ENCODE measurements at places on chromosomes 4 and X.

DNA sequence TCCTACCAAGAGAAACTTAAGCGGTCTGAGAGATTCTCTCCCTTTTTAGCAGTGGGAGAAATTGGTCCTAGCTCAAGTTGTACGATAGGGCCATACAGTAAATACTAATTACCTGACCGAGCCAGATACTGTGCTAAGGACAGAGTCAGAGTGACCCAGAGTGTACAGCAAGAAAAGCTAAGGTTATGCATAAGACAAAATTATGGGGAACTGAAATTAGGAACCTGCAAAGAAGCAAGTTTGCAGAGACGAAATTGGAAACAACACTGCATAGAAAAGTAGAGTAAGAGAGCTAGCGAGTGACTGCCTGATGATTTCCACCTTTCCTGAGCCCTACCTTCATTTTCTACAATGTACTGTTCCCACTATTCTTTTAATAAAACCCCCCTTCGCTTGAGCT lies 278.1 kb downstream of the NKX6-1 start:
- DNase-seq: no peak

DNA sequence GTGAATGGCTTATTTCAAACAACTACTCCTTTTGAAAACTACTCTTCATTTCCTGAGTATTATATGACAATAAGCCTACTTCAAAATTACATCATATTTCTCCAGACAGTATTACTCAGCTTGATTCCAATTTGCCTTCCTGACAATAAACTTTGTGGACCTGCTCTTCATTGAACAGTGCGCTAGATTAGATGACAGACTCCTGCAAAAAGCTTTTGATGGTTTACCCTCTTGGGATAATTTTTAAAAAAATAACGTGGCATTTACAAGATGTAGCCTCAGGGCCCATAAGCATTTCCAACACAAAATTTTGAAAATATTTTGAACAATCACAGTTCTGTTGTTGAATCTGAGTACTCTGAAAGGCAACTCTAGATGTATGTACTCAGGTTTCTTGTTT lies 25.9 kb downstream of the MGAT4D start:
- no peak for DNase-seq

GRCh38 chr4:32215277-32215676 lies 1495.1 kb downstream of the PCDH7 start:
- DNase-seq: no peak

GRCh38 chr4:173752610-173753230 lies 222.7 kb upstream of the HAND2 start:
- DNase-seq: no peak

GRCh38 chr4:67035986-67036385 lies 509.3 kb downstream of the CENPC start:
- DNase-seq: no peak

DNA sequence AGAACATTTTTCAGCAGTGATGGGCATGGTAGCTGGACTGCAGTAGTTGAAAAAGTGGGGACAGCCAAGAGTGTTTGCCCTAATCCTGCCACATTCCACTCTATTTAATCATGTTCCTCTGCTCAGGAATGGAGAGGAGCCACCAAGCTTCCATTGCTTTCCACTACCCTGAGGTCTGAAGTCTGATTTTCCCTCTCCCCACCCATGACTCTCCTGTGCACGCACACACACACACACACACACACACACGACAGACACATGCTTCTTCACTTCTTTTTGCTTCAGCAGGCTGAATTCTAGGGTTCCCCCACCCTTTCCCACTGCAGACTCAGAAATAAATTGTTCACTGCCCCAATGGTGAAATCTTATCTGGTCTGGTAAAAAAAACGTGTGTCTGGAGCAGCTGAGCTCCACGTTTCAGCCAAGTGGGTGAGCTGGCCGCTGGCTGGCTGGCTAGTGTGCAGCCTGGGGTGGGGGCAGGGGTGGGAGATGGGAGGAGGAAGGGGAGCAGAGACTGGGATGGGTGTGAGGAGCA lies 142.7 kb upstream of the NALF2 start:
- DNase-seq: no peak

GRCh38 chrX:21725496-21725895 lies 32.4 kb downstream of the SMPX start:
- DNase-seq: no peak

GRCh38 chrX:77398330-77398954 lies 48.7 kb upstream of the FGF16 start:
- no peak for DNase-seq

DNA sequence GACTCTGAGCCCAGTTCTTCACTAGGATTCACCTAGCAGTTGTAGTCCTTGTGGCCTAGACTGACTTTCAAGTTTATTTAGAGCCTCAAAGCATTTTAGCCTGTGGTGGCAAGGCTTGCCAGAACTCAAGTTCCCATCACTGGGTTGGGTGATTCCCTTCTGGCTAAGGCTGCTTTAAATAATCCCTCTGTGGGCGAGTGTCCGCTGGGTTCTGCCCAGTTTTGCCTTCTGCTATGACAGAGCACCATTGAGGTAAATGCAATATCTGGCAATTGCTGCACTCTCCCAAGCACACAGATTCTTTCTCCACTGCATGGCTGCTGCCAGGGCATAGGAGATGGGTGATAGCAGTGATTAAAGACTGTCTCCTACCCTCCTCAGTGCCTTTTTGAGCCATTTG lies 90.8 kb upstream of the RLIM start:
- DNase-seq: no peak

DNA sequence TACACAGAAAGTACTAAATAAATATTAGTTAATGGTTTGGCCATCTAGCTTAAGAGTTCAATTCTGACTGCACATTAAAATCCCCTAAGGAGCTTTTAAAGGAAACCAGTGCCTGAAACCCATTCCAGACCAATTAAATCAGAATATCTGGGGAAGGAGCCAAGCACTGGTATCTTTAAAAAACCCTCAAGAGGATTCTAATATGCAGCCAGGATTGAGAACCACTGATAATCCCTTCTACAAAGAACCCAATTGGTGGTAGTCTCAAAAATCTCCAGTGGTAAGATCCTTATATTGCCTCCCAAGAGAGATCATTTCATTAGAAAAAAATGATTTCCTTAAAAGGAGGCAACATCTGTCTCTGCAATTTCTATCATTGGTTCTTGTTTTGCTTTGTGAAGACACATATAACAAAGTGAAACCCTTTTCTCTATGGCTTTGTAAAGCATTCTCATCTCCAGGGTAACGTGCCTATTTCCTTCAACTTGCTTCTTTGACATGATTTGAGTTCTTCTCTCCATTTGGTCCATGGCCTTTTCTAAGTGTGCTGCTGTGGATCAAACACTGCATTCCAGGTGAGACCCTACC lies 3.5 kb downstream of the GPR34 start:
- no peak for DNase-seq

DNA sequence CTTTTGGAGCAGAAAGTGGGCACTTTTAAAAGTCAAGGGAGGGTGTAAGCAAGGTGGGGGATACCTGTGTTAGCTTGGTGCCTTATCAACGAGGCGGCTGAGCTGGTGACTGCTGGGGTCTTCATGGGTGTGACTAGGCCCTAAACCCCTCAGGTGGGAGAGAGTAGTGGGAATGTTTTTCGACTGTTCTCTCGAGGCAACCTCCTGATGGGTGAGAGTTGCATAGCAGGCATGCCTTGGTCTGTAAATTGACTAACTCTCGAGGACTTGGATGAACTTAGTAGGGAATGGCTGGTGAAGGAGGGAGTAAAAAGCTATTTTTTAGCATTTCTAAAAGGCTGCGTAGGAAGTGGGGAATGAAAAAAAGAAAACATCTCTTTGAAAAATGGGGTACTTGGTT lies 80.0 kb downstream of the ARHGAP10 start:
- no peak for DNase-seq

- DNase-seq: no peak
Measured at GRCh38 chr4:15799701-15800100, 21.6 kb downstream of the CD38 start.

- no peak for DNase-seq
Measured at GRCh38 chr4:145299380-145300076, 119.1 kb upstream of the OTUD4 start.

GRCh38 chrX:115324194-115324593 lies 34.7 kb downstream of the LUZP4 start:
- no peak for DNase-seq

GRCh38 chrX:18422325-18422724 lies 3.1 kb upstream of the CDKL5 start:
- DNase-seq: no peak

DNA sequence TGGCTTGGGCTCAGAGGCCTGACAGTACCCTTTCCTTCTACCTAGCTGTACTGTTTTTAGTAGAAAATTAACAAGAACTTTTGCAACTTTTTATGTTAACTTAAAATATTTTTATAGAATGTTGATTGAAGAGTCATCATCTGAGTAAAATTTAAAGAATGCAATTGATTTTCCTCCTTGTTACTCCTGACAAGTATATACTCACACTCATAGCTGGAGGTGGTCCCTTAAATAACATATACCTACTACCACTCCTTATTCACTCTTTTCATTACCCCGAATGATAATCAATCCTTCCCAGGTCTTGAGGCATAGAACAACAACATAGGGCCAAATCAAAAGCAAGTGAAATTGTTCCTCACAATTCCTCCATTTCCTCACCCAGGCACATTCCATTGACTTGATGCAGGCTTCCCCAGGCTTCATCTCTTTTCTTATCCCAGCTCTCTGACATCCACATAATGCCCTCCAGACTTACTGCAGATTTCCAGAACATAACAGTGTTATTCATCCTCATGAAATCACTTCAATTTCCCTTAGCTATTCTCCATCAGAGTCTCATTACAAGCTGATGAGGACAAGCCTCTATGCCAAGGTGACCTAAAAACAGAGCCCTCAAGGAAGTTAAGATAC lies 73.2 kb upstream of the ANXA10 start:
- DNase-seq: no peak

GRCh38 chrX:150408561-150408960 lies 45.4 kb downstream of the MAMLD1 start:
- no peak for DNase-seq

GRCh38 chr4:104630272-104630671 lies 135.6 kb upstream of the CXXC4 start:
- DNase-seq: no peak

DNA sequence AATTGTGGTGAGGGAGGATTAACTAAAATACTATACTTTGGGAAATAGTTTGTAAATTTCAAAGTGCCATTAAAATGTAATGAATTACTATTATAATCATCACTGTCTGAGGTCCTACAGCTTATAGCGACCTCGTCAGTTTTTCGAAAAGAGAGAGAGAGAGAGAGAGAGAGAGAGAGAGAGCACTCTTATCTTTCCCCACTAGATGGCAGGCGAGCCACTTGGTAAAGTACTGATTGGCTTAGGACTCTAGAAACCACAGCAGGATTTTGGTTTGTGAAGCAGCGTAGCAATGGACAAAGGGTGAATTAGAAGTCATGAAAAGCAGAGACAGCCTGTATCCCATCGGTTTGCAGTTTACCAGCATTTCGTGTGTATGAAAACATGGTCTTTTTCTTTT lies 52.5 kb downstream of the LINC00632 start:
- DNase-seq: no peak

DNA sequence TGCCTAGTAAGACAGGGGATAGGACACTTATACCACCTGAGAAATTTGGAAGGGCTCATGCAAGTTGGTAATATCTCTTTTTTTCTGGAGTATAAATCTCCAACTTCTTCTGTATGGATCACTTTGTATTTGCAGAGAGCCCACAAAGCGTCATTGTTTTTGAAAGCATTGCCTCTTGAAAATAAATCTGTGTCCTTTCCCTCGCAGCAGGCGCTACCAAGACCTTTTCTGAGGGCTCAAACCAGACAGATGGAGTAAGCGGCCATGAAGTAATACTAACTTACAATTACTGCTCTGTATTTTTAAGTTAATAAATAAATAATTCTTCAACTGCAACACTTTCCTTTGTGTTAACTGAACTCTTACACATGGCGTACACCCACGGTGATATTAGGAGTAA lies 56.0 kb upstream of the FBXW7 start:
- no peak for DNase-seq

DNA sequence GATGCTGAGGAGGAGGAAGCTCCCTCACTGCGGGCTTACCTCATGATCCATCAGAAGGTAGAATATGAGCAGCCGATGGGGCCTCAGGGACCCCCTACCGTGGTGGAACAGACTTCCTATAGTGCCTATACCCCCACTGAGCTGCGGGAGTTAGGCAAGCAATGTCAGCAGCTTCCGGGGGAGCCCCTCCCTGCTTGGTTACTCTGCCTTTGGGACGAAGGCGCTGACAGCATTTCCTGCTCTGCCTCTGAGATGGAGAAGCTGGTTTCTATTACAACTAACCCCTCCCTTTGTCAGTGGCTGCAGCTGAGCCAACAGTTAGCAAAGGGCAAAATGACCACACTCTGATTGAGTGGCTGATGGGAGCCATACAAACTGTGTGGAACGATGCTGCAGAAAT lies 430.7 kb downstream of the IDS start:
- DNase-seq: no peak

- DNase-seq: no peak
Measured at GRCh38 chr4:154230723-154231122, 260.9 kb downstream of the DCHS2 start.

GRCh38 chrX:7950865-7951264 lies 23.7 kb upstream of the PNPLA4 start:
- DNase-seq: no peak

DNA sequence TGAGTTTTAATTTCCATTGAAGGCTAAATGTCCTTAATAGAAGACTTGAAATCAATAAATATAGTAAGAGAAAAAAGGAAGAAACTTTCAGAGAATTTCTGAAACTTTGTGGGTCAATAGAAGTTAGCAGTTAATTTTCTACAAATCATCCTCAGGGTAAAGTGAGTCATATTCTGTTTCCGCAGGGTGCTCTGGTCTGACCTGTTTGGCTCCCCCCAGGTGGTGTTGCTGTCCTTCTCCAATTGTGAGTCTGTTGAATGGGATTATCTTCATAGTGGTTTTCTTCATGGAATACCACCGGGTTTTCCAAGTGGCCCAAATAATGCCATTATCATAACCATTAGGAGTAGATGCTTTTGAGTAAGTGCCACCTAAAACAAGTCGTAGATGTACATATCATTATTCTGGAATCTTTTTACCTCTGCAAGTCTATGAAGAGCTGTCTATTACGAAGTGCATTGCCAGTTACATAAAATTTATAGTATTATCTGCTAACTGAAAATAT lies 7.7 kb downstream of the FGG start:
- DNase-seq: no peak

DNA sequence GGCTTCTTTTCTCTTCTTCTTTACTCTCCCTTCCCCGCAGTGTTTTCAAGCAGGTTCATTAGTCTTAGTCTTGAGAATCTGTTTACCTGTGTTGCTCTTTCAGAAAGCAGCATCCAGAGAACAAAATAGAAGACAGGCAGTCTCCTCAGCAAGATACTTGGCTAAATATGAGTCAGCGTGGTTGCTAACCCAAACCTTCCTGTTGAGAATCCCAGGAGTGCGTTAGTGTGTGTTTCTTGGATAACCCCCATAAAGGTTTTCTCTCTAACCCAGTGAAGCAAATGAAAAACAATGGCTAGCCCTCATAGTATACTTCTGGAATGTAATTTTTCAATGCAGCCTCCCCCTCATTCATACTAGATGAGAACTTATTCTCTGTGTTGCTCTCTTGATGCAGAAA lies 41.1 kb downstream of the BMPR1B start:
- DNase-seq: no peak
